BE2C (cell line): ENCODE measurements at places on chromosomes 2 and 18.

- no peak for DNase-seq
Measured at GRCh38 chr2:159895258-159896065, 97.5 kb upstream of the CD302 start.

GRCh38 chr2:221731432-221732145 lies 159.5 kb upstream of the EPHA4 start:
- DNase-seq, result no peak

DNA sequence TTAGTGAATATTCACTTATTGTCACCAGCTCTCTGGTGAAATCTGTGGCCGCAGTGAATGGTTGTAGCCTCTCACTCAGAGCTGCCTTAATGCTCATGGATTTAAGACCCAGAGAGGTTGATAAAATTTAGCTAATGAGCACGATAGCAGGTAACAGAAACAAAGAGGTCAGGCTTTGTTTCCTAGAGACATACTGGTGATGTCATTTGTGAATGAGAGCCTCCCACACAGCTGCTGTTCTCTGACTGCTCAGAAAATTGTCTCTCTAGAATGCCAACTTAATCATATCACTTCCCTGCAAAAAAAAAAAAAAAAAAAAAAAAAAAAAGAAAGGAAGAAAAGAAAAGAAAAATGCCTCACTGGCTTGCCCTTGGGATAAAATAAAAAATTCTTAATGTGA lies 411.7 kb upstream of the MYT1L start:
- DNase-seq, result no peak

- no peak for DNase-seq
Measured at GRCh38 chr2:179569831-179570233, 291.6 kb downstream of the ZNF385B start.

GRCh38 chr2:148519013-148519412 lies 125.5 kb upstream of the EPC2 start:
- no peak for DNase-seq

DNA sequence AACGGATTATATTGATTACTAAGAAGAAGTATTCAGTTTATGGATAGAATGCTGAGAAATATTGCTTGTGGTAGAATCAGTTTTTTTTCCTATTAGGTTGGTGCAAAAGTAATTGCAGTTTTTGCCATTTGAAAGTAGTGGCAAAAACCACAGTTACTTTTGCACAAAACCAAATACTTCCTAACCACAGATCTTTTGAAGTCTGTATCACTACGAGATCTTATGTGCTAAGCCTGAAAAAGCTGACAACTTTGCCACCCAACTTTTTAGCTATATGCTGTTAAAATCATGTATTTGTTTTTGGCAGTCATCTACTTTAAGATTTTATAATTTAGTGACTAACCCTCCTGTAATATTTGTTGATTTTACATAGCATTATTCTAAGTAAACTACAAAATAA lies 24.6 kb downstream of the DNAJC10 start:
- DNase-seq, result no peak
